ENCODE measurements at places on chromosomes 3 and 15.
A peak's percentile ranks its signal among the peaks of the same experiment; 100 is the strongest.

DNA sequence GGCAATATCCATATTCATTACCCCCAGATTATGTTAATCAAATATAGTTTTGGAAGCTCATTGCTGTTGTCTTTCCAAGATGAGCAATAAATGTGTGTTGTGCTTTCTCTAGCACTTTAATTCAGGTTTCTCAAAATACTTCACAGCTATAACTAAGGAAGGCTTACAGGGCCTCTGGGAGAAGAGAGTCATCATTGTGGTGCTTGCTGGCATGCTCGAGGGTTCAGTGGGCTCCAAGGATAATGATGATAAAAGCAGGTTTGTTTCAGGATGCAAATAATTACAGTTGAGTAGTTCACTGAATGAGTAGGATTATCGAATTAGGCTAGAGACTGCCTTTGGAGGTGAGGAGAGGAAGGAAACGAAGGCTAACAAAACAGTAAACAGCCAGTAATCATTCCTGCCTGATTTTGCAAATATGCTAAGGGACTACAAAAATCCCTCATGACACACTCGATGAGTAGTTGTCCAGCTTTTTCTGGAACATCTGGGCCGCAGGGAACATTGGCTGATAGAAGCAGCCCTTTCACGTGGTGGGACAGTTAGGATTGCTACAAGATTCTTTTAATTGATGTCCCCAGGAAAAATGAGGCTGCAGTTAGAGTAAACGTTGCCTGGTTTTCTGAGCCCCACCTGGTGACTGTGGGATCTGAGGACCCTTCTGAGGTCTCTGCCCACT is 54.1 kb downstream of the SLC7A14 start:
- DNase-seq, result no peak

DNA sequence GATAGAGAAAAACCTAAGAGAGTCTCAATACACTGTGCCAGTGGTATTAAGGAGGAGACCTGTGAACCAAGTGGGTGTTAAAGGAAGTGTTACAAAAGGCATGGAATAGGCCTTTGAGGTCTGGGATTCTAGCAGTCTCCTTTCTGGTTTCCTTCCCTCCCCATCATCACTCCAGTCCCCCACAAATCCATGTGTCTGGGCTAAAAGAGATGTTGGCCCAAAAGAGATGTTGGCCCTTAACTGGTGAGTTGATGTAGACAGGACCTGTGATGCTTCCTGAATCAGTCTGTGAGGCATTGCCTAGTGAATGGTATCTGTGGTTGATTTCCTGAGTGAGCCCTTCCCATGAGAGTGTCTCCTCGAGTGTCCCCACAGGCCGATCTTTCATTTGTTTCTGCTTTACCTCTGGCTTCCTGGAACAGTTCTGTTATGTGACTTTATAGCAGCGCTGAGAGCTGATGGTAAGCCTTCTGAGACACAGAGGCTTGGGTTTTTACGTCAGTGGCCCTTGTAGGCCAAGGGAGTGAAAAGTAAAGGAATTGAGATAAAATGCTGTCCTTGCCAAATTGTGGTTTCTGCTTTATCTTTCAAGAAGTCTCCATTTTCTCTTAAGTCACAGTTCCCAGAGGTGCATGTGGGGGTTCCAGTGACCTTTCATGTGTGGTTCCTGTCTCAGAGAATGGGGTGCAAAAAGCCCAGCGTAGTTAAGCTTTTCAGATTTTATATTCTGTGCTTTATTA is 87.8 kb downstream of the KLHL25 start:
- peak; percentile 65 for DNase-seq

GRCh38 chr15:75985971-75986370 is 26.3 kb downstream of the NRG4 start:
- DNase-seq, result no peak

DNA sequence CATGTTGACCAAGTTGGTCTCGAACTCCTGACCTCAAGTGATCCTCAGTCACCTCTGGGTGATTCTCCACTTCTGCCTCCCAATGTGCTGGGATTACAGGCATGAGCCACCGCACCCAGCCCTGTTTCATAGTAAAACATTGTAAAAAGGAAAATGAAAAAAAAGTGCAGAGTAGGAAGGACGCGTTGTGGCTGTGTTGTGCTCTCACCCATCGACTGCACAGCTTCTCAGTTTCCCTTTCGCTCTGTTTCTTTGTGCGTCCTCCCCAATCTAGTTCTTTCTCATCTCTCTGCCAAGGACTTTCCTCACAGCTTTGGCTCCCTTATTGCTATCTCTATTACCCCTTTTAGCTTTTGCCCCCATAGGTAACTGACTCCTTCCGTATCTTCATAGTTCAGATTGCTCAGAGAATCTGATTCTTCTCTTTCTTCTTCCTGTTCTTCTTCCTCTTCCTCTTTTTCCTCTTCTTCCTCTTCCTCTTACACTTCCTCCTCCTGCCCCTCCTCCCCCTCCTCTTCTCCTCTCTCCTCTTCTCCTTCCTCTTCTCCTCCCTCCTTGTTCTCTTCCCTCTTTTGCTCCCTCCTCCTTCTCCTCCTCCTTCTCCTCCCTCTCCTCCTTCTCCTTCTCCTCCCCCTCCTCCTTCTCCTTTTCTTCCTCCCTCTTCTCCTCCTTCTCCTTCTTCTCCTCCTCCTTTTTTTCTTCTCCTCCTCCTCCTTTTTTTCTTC is 81.1 kb upstream of the VGLL4 start:
- no peak for DNase-seq

GRCh38 chr3:116233711-116234357 is 211.5 kb downstream of the LSAMP start:
- no peak for DNase-seq

- no peak for DNase-seq
Measured at GRCh38 chr3:31077021-31077601, 182.7 kb upstream of the GADL1 start.

DNA sequence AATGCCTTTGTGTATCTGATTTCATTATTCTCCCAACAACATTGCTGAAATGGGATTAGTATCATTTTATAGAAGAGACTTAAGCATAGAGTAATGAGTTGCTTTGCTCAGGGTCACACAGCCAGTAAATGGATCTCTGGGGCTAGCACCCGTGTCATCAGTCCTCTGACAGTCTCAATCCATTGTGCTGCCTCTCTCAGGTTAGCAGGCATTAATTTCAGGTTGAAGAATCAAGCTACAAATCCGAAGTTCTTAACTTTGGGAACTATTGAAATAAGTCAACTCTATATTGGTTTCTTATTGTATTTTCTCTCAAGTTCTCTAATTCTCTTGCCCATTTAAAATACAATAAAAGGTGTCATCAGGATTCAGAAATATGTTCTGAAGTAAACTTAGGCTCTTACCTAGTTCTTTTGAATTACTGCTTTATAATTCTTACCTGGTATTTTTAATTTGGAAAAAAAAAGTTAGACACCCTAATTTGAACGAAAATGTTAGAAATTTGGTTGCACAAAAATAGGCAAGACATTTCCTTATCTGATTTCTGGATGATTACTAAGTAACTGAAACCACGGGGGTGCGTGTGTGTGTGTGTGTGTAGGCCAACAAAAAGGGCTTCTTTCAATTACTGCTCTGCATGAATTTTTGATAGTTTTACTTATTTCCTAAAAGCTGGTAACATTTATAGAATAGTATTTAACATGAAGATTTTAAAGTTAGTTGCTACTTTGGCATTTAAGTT is 189.8 kb downstream of the MBNL1 start:
- DNase-seq, result no peak

- no peak for DNase-seq
Measured at GRCh38 chr15:54564166-54564565, 585.9 kb downstream of the UNC13C start.

DNA sequence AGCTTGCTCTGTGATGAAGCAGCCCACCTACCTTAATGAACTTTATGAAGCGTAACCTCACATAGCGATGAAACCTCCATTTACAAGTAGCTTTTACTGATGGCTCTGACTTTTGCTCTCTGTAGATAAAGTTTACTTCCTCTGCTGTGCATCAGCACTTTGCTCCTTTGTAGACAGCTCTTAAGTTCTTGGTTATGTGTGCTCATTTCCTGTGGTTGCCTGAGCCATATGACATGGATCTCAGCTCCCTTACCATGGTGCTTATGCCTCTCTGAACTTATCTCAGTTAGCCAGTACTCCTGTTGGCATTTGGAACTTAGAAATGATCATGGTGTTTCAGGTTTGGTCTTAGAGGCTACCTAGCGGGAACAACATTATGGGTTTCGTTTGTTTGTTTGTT is 7.8 kb downstream of the MFSD1 start:
- DNase-seq, result peak; percentile 88

DNA sequence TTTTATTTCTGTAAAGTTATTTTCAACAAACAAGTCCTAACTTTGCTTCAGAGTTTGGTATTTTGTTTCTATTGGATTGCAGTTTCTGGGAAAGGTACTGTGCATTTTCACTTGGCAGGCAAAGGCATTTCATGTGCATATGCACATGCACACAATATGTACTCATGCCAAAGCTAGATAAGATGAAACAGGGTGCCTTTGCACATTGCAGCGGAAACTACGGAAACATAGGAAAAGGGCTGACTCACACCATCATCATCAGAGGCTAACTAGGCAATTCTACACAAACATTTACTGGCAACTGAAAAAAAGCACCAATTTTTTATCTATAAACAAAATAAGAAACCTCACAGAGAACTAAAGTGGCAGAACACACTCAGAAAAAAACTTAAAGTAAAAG is 550.6 kb upstream of the NECTIN3 start:
- DNase-seq, result no peak

GRCh38 chr3:106820726-106821362 is 556.4 kb upstream of the CCDC54 start:
- DNase-seq, result no peak

DNA sequence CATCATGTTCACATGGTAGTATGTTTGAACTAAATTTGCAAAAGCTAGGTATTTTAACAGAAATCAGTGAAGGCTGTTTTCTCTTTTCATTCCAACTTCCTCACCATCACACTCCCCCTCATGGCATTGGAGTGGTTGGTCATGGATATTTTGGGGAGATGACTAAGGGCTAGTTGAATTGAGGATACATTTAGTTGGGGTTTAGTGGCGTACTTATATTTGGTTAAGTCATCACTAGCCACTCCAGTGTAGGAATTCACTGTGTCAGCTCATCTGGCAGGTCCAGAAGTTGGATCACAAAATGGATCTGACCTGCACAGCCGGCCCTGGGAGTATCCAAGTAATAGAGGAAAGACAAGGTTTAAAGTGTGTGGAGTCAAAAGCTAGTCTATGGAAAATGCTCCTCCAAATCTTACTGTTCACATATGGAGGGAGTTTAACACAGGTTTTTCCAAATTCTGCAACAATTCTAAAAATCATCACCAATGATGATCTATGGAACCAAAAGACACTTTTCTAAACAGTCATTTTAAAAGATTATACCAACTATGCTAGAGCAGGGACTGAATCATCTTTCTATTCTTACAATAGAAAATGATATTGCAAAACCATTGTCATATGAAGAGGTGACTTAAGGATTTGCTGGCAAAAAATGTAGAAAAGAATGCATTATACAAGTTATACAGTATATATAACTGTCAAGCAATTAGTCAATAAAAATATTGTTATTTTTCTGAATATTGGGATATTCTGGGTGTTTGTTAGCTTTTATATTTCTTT is 247.8 kb upstream of the PEX5L start:
- DNase-seq, result peak; percentile 13

DNA sequence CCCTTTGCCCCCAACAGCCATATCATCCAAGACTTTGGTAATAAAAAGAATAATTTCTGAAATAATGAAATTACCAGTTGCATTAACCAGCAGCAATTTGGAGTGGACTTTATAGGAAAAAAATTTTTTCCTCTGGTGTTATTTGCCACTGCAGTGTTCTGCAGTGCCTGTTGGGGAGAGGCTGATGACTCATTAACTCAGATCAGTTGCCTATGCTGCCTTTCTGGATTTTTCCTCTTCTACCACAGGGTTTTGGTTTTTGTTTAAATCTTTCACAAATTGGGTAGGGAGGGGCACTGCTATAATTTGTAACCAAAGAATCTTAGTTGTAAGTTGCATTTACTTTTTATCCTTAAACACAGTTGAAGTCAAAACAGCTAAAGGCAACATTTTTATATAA is 22.7 kb downstream of the ATP6V1A start:
- DNase-seq, result peak; percentile 56

- peak; percentile 46 for DNase-seq
Measured at GRCh38 chr15:90982135-90982534, 12.2 kb downstream of the PRC1 start.

- DNase-seq, result peak; percentile 92
Measured at GRCh38 chr3:148790851-148791735, 36.5 kb upstream of the CPB1 start.

DNA sequence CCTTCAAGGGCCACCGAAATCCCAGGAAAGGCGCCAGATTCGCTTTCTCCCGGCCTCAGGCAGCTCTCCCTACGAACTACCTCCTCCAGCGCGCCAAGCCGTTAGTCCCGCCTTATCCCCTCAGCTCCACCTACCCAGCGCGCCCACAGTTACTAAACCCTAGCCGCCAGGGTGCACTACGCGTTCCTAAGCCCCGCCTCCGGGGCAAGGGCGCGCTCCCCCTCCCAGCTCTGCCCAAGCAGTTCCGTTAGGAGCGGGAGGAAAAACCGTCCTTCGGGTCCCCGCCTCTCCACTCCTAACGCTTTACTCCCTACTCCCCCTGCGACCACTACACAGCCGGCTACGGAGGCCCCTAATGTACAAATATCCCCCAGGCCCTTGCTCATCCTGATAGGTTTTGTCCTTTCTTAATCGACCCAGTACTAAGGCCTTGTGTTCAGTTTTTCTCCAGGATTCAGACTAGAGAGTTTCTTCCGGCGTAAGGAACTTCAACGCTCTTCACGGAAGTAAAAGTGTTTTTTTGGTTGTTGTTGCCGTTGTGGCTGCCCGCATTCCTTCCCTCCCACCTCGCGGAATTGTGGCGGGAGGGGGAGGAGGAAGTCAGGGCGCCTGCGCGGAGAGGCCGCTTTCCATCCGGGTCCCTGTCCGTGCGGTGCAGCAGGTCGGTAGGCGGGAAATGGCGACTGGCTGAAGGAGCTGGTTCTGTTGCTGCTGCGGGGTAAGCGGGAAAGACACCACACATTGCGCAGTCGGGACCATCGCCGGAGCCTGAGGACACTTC is at the start of gene CTDSPL2:
CTDSPL2 (plus strand) TSS at position 655 of the 781 bp plus-strand sequence. CDS start 31,386 bp downstream, outside the sequence.
- DNase-seq, result peak; percentile 98

DNA sequence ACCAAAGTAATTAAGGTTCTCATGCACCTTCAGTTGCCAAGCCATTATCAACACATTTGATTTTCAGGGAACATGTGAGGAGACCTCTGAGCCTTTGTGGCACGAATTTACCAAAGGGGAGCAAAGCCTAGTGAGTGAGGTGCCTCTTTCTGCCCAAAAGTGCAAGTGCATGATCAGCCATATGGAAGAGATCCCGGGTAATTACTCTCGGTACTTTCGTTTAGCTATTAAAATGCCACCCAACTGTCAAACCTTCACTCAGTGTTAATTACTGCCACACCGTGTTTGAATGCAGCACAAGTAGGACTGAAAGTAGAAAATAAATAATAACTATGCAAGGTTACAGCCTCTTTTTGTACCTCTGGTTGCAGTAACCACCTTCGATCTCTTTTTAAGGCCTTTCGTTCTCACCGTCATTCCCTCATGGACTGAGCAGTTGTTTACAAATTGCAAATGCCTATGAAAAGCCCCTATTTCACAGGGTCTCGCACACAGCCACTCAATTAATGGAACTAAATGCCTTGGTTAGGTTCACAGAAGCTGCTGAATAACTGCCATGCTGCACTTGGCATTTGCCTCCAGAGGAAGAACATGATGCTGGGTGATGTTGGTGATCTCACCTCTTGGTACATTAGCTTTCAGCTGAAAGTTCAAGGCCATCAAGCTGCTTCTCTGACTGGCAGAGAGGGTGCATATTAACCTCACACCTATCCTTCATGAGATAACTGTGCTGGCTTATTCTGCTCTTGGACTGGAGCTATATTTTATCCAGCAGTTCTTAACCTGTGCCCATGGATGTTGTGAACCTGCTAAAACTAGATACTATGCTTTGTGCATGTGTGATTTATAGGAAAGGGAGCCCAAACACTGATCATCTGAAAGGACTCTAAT is 69.9 kb downstream of the TNIK start:
- DNase-seq, result no peak

- peak; percentile 6 for DNase-seq
Measured at GRCh38 chr3:122687298-122687697, 6.7 kb downstream of the PARP14 start.

Measured in suppressor macrophage (primary cell).